ENCODE measurements at places on chromosomes 7 and 10. TPM values are rescaled to one million over a fixed set of nuclear protein-coding genes. Genes with fewer than 3 reads are reported as not detected.

The ENO4 gene
- not detected for total RNA-seq

The KAZALD1 gene
- 0.62 TPM for total RNA-seq

The TUBAL3 gene
- total RNA-seq, result not detected

The CPA2 gene
- total RNA-seq, result not detected

The TMEM196 gene
- total RNA-seq, result not detected

The OR2A2 gene
- total RNA-seq, result not detected

- DNase-seq, result no peak
These were observed 192.2 kb downstream of the PARD3 start for GRCh38 chr10:34622945-34623344.

- DNase-seq, result no peak
These were observed 71.0 kb downstream of the CASD1 start for GRCh38 chr7:94580601-94581000.

GRCh38 chr10:52740913-52741675 is 31.5 kb downstream of the MBL2 start:
- peak; percentile 55 for DNase-seq

DNA sequence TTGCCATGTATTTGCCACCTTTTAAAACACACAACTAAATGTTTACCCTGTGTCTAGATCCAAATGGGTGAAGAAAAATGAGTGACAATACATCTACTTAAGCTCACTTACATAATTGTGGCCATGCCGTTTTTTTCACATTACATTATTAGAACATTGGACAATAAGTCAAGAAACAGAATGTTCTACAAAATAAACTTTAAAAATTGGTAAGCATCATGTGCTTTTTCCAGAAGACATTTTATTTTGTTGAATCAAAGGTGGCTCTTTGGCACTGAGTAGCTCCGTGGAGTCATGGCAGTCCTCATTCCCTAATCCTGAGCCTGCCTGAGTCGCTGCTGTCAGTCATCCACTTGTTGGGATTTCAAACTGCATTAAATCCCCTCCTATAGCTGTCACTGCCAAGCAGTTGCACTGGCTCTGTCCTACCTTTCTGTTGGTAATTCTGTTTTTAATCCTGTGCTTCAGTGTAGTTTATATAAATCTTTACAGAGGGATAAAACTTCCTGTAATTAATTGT is 32.3 kb downstream of the CAV1 start:
- DNase-seq, result no peak

- no peak for DNase-seq
These were observed 33.7 kb upstream of the ERCC6 start for GRCh38 chr10:49572594-49573114.

- DNase-seq, result peak; percentile 67
These were observed 7.1 kb downstream of the GATA3 start for GRCh38 chr10:8061274-8062211.

- no peak for DNase-seq
These were observed 11.2 kb upstream of the SEM1 start for GRCh38 chr7:96720843-96721242.

DNA sequence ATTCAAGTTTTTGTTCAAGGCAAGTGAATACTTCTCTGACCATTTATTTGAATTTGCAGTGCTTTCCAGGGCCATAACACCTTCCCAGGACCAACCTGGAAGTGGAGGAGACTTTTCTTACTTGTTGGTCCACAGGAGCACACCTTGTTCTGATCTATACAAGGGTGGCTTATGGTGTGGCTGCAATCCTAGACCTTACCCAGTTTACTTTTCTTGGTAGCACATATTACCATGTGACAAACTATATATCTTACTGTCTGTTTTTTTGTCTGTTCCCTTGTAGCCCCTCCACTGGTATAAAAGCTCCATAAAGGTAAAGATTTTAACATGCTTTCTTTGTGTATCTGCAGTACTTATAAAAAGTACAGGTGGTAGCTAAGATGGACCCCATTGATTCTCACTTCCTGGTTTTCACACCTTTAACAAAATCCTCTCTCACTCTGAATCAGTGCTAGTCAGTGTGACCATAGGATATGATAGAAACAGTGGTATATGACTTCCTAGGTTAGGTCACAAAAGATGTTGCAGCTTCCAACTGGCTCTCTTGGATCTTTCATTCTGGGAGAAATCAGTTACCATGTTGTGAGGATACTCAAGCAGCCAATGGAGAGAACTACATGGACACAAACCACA is 5.6 kb upstream of the ASB4 start:
- no peak for DNase-seq

GRCh38 chr7:106082087-106082854 is 29.8 kb downstream of the SYPL1 start:
- DNase-seq, result no peak

DNA sequence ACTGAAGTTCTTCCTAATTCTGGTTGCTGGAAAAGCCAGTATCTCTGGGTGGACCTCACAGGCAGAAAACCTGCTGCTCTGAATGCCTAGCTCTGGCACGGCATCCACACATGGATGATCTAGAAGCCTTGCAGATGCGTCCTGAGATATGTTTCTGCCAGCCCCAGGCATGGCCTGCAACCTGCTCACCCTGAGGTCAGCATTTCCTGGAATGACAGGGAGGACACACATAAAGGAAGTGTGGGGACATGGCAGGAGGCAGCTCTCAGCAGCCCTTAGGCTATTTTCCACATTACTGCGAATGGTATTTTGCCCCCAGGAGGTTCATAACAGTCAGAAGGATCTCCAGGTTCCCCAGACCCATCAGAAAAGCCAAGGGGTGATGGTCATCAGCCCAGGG is 23.2 kb downstream of the PLXNA4 start:
- no peak for DNase-seq

GRCh38 chr10:112552593-112553110 is 105.6 kb downstream of the VTI1A start:
- DNase-seq, result no peak

GRCh38 chr10:93553482-93554315 is 12.8 kb upstream of the FFAR4 start:
- no peak for DNase-seq

DNA sequence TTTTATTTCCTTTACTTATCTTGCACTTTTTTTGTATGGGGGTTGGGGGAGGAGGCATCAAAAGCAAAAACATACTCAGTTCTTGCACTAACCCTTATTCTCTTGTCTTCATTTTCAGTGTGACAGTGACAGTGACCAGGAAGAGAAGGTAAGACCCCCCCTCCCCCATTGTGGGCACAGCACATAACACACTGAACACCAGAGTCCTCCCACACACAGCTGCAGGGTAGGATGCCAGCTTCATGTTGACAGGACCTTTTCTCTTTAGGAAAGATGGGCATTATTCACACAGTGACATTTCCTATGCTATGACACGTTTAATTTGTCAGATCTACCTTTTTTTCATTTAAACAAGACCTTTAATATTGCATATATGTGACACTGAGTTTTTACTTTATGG is 696.3 kb upstream of the GALNT17 start:
- DNase-seq, result no peak

- no peak for DNase-seq
These were observed 39.5 kb upstream of the DGKI start for GRCh38 chr7:137886281-137886680.

- DNase-seq, result no peak
These were observed 476.2 kb downstream of the DNAJB6 start for GRCh38 chr7:157813053-157813452.

DNA sequence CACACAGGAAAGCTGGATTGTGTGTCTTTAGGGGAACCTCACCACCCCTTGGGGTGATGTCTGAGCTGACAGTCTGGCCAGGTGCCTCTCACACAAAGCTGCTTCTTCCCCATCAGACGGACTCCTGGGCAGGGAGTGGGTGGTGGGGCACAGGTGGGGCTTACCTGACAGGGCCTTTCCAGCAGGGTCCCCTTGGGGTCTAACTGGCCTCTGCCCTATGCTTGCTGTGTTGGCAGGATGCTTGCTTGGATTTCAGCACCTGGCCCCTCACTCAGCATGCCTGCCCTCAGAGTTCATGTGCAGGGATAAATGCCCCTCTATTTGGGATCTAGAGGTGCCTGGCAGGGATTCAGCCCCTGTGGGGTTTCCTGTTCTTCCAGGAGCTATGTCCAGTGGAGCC is 496.9 kb upstream of the ZMIZ1 start:
- no peak for DNase-seq
